ENCODE measurements at places on chromosomes 1 and 21.
A peak's percentile ranks its signal among the peaks of the same experiment; 100 is the strongest.

- no peak for DNase-seq
Observed at GRCh38 chr1:55822891-55823290, 607.7 kb upstream of the USP24 start.

GRCh38 chr21:44379515-44379848, 26.1 kb downstream of the TRPM2 start:
- no peak for DNase-seq

DNA sequence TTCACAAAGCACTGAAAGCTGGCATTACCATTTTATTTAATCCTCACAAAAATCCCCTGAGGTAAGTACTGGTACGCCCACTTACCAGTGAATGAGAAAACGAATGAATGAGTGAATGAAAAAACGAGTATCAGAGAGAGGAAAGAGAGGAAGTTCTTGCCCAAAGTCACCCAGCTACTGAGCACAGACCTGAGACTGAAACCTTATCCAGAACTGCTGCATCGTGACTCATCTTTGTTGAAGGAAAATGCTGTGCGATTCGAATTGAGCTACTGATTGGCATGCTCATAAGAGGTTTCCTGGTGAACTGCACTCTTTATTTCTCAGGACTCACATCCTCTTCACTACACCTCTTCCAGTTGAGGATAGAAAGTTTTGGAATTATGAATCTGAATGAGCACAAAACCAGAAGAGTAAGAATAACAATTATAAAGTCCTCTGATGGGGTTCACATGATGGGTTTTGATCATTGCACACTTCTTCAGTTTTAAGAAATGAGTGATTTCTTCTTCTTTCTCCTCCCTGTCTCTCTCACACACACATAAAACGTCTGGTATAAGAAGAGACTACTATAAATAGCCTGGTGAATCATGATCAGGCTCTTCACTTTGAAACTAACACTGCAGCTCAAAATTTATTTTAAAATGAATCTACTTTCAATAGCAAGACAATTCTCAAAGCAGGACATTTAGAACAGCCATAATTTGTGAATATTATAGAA, 32.1 kb downstream of the IL12RB2 start:
- no peak for DNase-seq

DNA sequence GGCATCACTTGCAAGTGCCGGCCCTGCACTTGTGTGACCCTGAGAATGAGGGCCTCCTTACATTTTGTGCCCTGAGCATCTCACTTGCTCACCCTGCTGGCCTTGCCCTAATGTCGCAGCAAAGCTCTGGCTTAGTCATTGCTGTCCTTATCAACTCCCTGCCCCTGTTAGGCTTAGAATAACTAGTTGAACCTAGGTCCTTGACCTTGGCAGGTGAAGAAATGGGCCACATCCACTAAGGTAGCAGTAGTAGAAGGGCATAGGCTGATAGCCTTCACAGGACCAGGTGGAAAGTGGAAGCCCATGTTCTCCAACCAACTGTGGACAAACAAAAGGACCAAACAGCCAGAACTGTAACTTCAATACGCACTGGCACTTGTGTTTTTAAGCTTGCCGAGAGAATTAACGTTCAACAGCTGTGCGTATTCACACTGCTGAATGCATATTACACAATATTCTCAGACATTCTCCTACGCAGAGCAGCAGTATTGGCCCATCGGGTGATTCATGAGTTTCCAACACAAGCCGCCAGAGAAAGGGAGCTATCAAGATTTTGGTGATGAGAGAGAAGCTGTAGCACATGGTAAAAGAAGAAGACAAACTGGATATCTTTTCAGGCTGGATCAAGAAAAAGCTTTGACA, 27.7 kb upstream of the PTGFRN start:
- no peak for DNase-seq

GRCh38 chr1:174023440-174023839, 1.3 kb upstream of the RC3H1 start:
- DNase-seq = peak; percentile 65

DNA sequence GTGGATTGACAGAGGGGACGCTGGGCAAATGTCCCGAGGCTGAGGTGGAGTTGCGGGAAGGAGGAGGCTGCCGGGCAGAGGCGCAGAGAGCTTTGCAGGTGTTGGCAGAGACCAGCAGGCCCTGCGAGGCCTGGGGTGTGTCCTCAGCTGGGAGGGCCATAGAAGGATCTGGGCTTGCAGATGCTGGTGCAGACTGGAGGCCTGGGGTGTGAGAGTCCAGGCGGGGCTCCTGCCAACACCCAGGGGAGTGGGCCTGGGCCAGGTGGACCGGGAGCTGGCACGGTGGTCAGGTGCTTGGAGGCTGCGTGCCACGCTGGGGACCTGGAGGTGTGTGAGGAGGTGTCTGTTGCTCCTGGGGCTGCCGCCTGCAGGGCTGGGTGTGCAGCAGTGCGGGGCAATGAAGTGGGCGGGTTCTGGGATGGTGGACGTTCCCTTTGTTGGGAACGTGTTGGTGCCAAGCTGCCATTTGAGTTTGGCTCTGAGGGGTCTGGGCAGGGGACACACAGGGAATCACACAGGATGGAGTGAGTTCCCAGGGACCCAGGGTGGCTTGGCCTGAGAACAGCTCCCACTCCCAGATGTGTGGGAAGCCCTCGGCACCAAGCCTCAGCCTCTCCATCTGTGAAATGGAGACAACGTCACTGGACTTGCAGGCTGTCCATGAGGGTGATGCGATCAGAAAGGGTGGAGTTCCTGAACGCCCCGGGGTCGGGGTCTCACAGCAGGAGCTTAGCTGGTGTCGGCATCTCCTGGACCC, 39.9 kb upstream of the POFUT2 start:
- no peak for DNase-seq

DNA sequence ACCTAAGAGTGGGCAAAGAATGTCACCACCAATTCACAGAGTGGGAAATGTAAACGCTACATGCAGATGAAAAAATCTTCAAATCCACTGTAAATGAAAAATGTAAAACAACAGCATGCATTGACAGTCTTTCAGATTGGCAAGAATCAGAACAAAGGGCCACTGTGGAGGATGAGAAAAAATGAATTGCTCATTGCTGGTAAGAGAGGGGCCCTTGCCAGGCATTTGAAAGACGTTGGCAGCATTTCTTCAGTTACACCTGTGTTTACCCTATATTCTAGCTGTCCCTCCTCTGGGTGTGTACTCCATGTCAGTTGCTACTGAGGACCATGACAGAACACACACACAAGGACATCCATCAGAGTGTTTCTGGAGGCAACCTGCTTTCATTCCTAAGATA, 25.8 kb upstream of the AADACL3 start:
- no peak for DNase-seq
